Vein endothelial cell (primary cell): ENCODE measurements at places on chromosomes 12 and 14. TPM values are rescaled to one million over a fixed set of nuclear protein-coding genes. Genes with fewer than 3 reads are reported as not detected.

KLRC4 gene
- total RNA-seq, result not detected in 2 replicates

RHOJ gene
- total RNA-seq, result 209 and 210 TPM in 2 replicates

TAS2R31 gene
- total RNA-seq, result 6.9 and 7.2 TPM in 2 replicates

DAO gene
- total RNA-seq, result not detected in 2 replicates

C12orf42 gene
- total RNA-seq, result not detected in 2 replicates

SYNE3 gene
- total RNA-seq, result 12.7 and 16.7 TPM in 2 replicates

SYCP3 gene
- total RNA-seq, result 0.33 and 0.67 TPM in 2 replicates

ZFHX2 gene
- total RNA-seq, result 0.57 and 0.65 TPM in 2 replicates

ZBTB25 gene
- total RNA-seq, result 4.6 and 5.7 TPM in 2 replicates

LRP1-AS gene
- not detected in 2 replicates for total RNA-seq

SALL2 gene
- 0.86 and 0.98 TPM in 2 replicates for total RNA-seq

TSPAN31 gene
- total RNA-seq, result 33.3 and 47.4 TPM in 2 replicates

NKX2-8 gene
- not detected in 2 replicates for total RNA-seq

KRT3 gene
- total RNA-seq, result not detected in 2 replicates

SAMD15 gene
- 0.98 and 1.6 TPM in 2 replicates for total RNA-seq

GLIPR1L2 gene
- 0.33 TPM in 1 of 2 replicates, not detected in the other for total RNA-seq

IAPP gene
- total RNA-seq, result not detected in 2 replicates

CMKLR1 gene
- total RNA-seq, result under 0.01 and 0.10 TPM in 2 replicates

MAP3K9 gene
- total RNA-seq, result 0.57 and 0.65 TPM in 2 replicates

PIK3C2G gene
- total RNA-seq, result 1.7 and 2.3 TPM in 2 replicates

EPYC gene
- not detected in 2 replicates for total RNA-seq

AVPR1A gene
- not detected in 2 replicates for total RNA-seq
